ENCODE measurements at places on chromosomes 16 and 17.
A peak's percentile ranks its signal among the peaks of the same experiment; 100 is the strongest.

DNA sequence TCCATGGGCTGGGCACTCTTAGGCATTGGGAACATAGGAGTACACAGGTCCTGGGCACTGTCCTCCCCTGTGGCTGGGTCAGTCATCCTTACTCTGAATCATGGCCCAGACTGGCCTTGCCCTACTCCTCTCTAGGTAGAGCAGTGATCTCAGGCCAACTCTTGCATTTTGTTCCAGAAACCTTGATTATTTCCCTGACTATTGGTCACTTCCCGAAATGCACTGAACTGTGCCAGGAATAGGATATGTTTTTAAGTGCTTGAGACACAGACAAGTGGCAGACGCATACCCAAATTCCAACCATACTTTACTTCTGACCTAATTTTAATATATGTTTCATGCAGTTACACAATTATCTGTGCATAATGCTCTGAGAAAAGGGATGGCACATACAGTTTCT lies 10.3 kb downstream of the KRABD2 start:
- DNase-seq: peak; percentile 59

DNA sequence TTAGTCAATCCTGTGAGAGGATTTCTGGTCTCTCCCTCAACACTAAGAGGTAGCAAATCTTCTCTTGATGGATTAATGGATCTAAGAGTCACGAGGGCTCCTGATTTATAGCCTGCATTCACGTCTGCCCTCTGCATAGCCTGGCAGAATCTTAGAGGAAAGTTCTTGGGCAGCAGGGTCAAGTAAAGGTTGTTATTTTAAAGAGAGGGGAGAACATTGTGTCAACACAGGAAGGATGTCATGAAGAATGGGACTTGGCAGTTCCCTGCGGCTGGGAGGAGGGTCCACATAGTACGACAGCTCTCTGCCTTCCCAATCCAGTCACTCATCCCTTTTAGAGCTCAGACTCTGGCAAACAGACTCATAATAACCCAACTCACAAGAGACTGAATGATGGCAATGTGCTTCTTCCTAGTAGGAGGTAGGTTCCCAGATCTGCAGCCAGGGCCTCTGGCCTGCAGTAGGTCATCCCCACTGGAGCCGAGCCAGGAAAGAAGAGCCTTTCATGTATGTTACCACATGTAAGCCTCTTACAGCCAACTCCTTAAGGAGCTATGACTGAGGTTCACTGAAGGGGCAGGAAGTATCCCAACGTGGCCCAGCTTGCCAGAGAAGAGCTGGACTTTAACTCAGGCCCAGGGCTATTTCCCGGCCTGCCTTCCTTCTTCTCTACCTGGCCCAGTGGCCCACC lies 25.4 kb upstream of the RPTOR start:
- no peak for DNase-seq

DNA sequence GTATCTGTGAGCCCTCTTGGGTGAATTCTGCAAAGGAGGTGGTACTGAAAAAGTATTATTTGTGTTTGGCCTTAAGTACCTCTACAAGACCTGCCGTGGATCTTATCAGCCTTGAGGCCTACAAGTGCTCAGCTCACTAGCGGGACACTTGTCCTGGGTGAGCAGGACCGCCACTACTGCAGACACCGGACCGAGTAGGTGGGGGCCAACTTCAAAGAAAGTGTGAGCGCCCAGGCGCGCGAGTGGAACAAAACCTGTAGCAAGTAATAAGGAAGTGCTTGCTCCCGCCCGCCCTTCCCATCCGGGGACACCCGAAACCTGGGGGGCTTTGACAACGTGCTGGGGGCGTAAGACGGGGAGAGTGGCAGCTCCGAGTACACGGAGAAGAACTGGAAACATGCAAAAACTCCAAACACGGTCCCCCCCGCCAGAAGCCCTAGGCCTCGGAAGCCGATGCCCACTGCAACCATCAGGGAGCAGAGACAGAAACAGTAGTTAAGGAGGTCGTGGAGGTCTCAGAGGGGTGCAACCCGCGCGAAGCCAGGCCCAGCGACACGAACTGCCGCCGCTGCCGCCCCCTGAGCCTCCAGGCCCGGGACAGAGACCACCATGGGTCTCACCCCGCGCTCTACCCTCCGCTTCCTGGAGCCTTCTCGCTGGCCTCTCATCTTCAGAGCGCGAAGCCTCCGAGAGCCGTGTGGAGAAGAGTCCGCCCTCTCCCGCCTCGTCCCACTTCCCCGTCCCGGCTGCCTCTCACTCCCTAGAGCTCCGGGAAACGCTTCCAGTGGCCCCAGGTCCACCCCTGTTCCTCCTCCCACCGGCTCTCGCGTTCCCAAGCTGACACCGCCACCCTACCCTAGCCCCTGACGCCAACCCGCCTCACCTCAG lies 537 bp downstream of the CNOT1 start:
- DNase-seq: peak; percentile 47

- DNase-seq: peak; percentile 85
These were observed 8.1 kb upstream of the EFCAB13 start for GRCh38 chr17:47315451-47316266.

DNA sequence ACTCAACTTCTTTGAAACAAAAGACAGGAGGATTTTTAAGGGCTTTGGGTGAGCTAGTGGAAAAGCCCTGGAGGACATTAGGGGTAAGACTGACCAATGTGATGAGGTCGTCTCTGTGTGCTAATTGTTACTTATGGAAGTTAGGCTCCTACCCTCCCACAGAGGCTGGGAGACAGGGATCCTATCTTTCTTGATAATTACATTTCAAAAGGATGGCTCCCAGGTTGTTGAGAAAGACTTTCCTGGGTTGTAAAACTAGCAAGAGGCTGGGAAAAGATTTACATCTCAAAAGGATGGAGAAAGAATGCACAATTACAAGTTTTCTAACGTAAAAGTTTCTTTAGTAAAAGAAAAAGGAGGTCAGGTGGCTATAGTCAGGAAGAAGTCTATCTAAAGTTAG lies 605.8 kb upstream of the GOT2 start:
- DNase-seq: no peak

- no peak for DNase-seq
These were observed 7.1 kb upstream of the ASGR1 start for GRCh38 chr17:7186241-7186640.

- DNase-seq: no peak
These were observed 115.3 kb downstream of the CEP112 start for GRCh38 chr17:66076546-66077190.

DNA sequence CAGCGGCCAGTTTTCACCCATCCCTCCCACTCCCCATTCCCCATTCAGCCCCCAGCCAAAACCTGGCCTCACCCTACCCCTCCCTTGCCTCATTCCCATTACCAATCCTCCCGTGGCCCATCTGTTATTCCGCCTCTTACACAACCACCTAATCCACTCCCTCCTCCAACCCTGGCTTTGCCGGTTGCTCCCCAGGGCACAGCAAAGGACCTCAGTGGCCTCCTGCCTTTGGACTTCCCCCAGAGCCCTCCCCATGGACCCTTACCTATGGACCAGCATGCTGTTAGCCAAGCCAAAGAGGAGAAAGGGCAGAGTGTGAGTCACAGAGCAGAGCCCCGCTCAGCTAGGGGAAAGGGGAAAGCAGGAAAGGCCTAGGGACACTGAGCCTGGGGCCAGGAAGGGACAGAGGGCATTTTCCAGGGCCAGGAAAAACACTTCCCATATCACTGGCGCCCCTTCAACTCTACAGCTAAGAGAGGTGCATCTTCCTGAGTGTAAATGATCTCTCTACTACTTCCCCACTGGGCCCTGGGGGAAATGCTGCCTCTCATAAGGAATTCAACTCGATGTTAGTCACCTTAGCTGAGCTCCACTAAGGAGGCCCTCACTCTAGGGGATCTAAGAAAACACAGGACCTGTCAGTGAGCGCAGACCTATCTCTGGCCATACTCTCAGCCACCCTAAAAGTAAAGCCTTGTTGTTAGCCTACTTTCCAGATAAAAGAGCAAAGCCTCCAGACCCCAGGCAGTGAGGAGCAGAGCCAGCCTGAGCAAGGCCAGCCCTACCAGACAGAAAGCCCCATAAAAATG lies 10.6 kb downstream of the PEMT start:
- DNase-seq: no peak

DNA sequence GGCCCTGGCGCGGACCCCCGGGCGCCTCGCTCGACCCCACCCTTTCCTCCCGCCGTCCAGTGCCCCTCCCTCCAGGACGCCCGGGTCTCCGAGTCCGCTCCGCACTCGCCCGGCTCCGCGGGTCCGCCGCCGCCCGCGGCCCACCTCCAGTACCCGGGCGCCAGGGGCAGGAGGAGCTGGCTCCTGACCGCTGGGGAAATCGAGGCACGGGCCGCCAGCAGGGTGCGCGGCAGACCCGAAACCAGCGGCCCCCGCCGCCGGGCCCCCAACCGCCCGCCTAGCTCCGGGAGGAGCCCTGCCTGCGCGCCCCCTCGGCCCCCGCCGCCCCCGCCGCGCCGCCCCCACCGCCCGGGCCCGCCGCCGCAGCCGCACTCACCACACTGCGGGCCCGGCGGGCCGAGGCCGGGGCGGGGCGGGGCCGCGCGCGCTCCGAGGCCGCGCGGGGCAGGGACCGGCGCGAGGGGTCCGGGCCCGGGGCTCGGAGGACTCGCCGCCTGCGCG lies 333 bp downstream of the MAFG start:
- no peak for DNase-seq

DNA sequence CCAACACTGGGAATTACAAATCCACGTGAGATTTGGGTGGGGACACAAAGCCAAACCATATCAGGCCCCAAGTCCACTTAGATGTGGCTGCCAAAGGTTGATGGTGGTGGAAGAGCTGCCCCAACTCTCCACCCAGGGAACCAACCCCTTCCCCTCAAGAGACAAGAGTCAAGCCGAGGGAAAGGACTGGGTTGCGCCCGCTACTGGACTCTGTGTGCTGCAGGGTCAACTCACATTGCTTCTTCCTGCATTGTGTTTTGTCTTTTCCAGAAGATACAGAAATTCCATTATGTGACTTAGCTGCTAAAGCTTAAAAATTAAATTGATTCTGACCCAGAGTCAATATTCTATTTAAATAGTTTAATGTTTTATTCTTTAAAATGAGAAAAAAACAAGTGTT lies 58.5 kb downstream of the ADAMTS18 start:
- DNase-seq: no peak

GRCh38 chr16:13902677-13903076 lies 17.3 kb upstream of the ERCC4 start:
- no peak for DNase-seq

- no peak for DNase-seq
These were observed 113.4 kb upstream of the RCVRN start for GRCh38 chr17:10018461-10018891.

GRCh38 chr16:57632568-57632967 lies 4.1 kb downstream of the ADGRG1 start:
- no peak for DNase-seq

GRCh38 chr16:75573955-75574354 lies 7.8 kb downstream of the GABARAPL2 start:
- DNase-seq: no peak

DNA sequence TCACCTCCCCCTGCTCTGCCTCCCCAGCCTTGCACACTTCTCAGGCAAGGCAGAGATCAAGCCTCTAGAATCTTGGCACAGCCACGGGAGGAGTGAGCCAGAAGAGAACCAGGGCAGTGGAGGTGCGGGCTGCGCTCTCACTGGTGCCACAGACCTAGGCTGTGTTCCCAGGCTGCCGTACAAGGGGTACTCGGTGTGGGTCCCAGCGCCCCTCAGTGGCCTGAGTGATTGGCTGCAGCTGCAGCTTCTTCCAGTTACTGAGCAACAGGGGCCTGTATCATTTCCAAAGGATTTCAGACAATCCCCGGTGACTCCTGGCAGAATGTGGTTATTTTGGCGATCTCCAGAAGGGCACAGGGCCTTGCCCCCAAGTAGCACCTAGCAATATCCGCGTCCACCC lies 1852.1 kb downstream of the TP53TG3F start:
- DNase-seq: no peak

DNA sequence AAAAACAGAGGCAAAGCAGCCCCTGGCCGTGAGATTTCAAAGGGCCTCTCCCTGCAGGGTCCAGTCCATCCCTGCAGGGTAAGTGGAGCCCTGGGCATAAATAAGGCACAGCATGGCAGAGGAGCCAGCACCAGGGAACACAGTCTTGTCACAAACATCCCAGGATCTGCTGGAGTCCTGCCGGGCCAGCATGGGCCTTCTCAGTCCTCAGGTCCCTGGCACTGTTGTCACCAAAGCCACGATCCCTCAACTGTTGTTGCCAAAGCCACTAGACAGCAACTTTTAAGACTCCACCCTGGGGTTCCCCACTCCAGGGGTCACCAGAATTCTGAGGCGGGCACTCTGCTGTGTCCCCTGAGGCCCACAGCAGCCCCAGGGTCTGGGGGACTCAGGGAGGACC lies 47.8 kb upstream of the BAHCC1 start:
- DNase-seq: no peak

GRCh38 chr17:35786941-35787432 lies 8.5 kb downstream of the MMP28 start:
- DNase-seq: no peak

GRCh38 chr17:48626245-48627117 lies at the start of gene HOXB9:
Gene HOXB9 (minus strand): TSS chr17:48626358. CDS start chr17:48626269, 89 bp downstream.
- no peak for DNase-seq

DNA sequence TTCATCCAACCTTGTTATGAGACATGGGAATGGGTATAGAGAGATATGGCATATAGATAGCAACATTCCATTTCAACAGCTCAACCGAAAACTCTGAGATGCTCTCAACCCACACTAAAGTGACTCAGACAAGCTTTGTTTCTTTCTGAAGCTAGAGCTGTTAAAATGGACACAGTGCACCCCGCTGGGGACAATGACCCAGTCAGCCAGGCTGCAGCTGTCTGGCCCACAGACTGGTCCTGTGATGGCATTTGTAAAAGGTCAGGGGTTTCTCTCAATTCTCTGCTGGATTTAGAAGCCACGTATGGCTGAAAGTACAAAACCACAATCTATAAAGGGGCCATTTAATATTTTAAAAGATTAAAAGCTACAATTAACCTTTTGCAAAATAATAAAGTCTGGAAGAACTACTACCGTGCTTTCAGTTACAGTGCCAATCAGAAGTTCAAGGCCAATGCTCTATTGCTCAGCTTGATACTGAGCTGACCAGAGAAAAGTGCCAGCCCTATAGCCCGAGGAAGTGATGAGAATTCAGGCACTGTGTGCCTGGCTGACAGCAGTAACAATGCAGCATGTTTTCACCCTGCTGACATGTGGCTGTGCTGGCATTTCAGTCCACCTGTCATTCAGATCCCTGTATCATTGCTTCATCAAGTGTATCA lies 60.2 kb downstream of the TEX2 start:
- DNase-seq: peak; percentile 9

DNA sequence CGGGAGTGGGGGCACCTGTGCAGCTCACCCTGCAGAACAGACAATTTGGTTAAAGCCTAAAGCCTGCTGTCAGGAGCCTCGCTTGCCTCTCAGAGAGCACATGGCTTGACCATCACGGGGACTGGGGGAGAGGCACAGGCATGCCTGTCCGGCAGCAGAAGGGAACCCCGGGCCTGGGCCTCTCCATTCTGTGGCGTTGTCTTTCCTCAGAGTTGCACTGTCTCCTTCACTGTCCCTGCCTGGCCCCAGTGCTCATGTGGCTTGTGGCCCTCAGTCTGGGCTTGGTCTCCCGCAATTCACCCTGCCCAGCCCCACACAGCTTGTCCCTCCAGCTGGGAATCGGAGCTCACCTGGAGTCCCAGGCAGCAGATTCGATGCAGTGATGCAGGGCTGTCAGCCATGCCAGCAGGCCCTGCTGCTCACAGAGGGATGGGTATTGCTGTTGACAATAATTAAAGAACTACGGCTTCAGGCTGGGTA lies 189.9 kb downstream of the SEC14L1 start:
- DNase-seq: no peak

- no peak for DNase-seq
These were observed 223.8 kb downstream of the LGALS9B start for GRCh38 chr17:20243524-20243923.
